ENCODE measurements at places on chromosomes 5 and 9. TPM values are rescaled to one million over a fixed set of nuclear protein-coding genes. Genes with fewer than 3 reads are reported as not detected.

GRCh38 chr5:43294226-43294625 is 19.0 kb downstream of the HMGCS1 start:
- no peak for DNase-seq
- H3K4me1 ChIP-seq = no peaks in the 10 kb centered on the region
- H3K36me3 ChIP-seq = peaks cover 69% of the 10 kb centered on the region
- H3K27ac ChIP-seq = no peak overlapping the region

- no peak overlapping the region for H3K27ac ChIP-seq
- no peaks in the 10 kb centered on the region for H3K27me3 ChIP-seq
- H3K4me3 ChIP-seq = no peak overlapping the region
- no peaks in the 10 kb centered on the region for H3K4me1 ChIP-seq
Observed at GRCh38 chr5:52771343-52772039, 16.2 kb upstream of the ITGA1 start.

DNA sequence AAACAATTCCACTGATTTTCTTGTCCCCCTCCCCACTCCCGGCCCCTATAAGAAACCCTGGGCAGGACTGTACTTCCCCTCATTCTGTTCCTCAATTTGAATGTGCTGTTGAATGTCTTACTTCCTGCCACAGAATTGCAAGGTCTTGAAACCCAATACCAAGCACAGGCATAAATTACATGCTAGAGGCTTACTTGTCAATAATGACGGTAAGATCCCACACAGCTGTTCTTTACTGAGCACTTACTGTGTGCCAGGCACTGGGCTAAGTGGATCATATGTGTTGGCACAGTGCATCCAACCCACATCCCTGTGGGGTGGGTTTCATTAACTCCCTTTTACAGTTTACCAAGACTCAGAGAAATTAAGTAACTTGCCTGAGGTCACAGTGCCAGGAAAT is 63.4 kb downstream of the MVB12B start:
- no peak overlapping the region for H3K4me3 ChIP-seq
- H3K27ac ChIP-seq = peak overlapping the region; percentile 33
- H3K27me3 ChIP-seq = no peaks in the 10 kb centered on the region
- H3K4me1 ChIP-seq = peaks cover 53% of the 10 kb centered on the region

Gene HOMER1
- total RNA-seq = 38.2 TPM

Gene NUTM2G
- not detected for total RNA-seq
